ENCODE measurements at places on chromosomes 11 and 22.

GRCh38 chr11:117010808-117011540, 87.3 kb downstream of the SIK3 start:
- no peak for DNase-seq

DNA sequence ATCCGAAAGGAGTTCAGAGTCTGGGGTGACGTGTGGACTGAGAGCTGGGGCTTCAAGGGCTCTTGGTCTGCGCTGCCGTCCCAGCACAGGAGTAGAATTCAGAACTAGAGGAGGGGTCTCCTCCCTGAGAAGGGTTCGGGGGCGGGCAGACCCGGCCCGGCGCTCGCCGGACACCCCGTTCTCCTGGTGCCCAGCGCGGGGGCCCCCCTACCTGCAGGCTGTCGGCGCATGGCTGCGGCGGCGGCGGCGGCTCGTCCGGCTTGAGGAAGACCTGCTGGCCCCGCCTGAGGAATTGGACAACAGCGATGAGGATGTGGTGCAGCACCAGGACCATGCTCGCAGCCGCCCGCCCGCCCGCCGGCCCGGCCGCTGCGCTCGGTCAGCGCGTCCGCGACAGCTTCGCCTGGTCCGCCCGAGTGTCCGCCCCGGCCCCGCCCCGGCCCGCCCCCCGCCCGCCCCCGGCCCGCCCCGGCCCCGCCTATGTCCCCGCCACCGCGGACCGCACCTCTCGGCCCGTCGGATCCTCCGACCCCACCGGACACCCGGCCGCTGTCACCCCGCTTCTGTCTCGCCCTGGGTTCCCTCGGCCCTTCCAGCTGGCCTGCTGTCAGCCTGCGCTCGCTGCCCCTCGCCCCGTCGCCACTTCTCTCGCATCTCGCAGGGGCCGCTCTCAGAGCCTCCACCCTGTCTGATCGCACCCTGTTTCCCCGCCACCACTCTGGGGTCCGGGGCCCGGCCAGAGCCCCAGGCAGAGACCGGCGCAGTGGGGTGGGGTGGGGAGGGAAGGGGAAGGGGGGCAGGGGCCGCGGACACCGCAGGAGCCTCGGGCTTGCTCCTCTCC, 32.0 kb downstream of the PDE2A start:
- no peak for DNase-seq

DNA sequence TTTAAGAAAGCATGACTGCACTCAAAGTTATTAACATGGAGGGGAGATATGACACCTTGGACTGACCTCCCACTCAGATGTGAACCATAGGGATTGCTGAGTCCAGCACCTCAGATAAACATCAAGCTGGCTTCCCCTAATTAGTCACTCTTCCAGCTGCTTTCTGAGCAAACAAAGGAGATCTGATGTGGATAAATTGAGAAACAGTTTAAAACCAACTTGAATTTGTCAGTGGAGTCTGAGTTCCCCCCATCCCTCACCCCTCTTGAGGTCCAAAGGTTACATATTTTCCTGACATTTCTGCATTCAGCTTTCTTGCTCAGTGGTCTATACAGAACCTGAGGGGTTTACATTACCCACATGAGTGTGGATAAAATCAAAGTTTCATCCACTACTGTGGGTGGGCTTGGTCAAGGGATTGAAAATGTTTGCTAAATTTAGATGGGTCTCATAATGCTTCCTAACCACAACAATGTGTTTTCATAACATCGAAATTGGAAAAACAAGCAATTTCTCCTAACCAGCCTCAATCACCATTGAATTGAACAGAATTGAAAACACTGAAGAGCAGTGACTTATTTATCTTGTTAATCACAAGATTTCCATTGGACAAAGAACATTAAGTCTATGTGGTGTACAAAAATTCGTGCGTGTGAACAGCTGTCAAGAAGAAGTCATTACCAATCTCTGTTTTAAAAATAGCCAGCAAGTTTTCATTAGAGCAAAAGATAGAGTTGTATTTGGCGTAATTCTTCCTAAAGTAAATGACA, 292.3 kb downstream of the METTL15 start:
- DNase-seq: peak; percentile 83

DNA sequence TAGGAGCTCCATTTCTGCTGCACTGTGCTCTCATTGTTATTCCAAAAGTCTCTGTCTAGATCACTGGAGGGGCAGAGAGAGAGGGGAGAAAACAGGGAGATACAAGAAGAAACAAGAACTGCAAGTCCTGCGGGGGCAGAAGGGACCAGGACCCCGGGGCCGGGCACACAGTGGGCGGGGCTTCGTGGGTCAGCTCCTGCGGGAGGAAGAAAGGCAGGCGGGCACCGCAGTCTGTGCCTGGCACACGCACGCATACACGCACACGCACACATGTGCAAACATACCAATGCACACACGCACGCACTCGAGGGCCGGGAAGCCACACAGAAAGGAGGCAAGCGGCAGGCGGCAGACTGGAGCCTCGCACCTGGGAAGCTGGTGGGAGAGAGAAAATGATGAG, 33.6 kb downstream of the SYT7 start:
- no peak for DNase-seq

DNA sequence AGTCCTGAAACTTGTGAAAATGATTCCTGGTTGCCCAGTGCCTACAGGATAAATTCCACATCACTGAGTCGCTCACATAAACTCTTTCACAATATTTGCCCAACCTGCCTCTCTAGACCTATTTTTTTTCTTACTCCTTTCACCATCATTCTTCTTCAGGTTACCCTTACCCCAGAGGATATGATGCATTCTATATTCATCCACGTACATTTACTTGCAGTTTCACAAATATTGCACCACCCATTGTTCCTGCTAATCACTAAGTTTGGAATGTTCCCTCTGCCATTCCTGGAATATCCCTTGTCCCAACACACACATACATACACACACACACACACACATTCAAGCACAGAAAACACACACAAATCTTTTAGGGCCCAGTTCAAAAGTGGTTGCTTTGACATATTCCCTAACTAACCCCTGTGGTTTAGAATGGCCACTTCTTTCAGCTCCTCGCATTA, 379.5 kb downstream of the ETS1 start:
- DNase-seq: peak; percentile 79

DNA sequence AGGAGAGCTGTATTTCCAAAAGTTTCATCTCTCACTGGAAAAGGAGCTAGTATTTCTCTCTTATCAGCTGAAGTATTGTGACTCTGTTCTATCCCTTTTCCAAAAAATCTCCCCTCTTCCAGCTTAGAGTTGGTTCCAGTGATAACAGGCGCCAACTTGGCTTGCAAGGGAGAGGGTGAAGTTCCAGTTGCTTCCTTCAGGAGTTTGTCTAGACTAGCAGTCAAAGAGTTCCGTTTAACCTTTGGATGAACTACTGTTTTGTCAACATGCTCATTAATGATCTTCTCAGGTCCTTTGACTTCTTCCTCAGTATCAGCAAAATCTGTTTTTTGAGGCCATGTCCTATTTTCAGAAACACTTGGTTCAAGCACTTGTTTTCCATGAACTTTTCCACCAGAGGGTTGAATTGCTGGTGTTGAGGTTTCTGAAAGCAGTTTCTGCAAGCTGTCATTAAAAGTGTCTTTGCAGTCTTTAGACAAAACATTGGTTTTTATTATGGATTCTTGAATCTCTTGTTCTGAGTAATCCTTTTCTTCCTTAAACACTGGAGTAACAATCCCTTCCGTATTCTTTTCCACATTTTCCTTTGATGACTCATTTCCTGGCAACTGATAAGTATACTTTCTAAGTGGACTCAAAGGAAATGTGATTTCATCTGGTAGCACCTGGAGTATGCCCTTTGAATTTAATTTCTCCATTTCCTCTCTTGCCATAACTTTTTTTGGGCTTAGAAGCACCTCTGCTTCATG, 39.7 kb upstream of the CCDC89 start:
- no peak for DNase-seq
